ENCODE measurements at places on chromosomes 11 and 22.
A peak's percentile ranks its signal among the peaks of the same experiment; 100 is the strongest.

GRCh38 chr11:134425413-134425812 is 13.4 kb upstream of the B3GAT1 start:
- no peak for DNase-seq

DNA sequence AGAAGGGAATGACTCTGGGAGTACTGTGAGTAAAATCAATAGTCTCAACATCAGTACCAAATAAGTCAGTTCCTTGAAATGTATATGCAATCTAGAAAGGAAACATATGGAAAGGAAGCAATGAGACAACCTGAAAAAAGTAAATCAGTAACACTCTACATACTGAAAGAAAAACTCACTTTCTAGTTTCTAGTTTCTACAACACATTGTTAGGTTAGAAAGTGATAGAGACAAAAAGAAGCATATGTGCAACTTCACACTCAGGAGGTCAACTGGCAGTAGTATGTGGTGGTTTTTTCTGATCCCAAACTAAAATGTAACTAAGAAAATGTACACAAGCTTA is 156.5 kb upstream of the SOX6 start:
- DNase-seq = no peak

DNA sequence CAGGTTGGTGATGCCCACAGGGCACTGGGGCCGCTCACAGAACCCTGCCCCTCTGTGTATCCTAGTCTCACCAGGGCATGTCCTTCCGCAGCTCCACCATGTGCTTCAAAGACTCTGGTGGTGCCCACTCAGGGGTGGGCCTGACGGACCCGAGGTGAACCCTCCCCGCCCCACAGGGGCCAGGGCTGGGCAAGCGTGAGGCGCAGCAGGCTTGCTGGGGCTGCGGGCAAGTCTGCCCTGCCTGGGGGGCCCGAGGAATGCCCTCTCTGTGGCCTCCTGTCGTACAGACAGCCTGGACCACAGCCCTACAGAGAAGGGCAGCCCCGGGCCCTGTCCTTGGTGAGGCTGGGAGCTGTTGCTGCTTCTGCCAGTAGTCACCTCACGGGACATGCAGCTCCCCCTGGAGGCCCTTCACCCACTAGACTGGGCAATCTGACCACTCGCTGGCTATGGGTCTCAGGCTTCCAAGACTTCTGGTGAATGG is 40.2 kb downstream of the TBX1 start:
- no peak for DNase-seq

- no peak for DNase-seq
These were observed 46.0 kb upstream of the HIPK3 start for GRCh38 chr11:33211153-33211552.

GRCh38 chr11:72665911-72666472 is 8.2 kb downstream of the PDE2A start:
- no peak for DNase-seq

GRCh38 chr22:49007013-49007653 is 820.5 kb downstream of the BRD1 start:
- DNase-seq = no peak

- no peak for DNase-seq
These were observed 3.4 kb upstream of the DPP3 start for GRCh38 chr11:66476841-66477251.

- DNase-seq = no peak
These were observed 27.7 kb downstream of the TYR start for GRCh38 chr11:89205378-89205777.

DNA sequence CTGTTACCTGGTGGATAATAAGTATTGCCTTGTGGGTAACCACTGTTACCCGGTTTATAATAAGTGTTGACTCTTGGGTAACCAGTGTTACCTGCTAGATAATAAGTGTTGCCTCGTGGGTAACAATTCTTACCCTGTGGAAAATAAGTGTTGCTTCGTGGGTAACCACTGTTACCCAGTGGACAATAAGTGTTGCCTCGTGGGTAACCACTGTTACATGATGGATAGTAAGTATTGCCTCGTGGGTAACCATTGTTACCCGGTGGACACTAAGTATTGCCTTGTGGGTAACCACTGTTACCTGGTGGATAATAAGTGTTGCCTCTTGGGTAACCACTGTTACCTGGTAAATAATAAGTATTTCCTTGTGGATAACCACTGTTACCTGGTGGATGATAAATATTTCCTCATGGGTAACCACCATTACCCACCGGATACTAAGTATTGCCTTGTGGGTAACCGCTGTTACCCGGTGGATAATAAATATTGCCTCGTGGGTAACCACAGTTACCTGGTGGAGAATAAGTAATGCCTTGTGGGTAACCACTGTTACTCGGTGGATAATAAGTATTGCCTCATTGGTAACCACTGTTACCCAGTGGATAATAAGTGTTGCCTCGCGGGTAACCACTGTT is 8.7 kb upstream of the NXPE4 start:
- DNase-seq = no peak

- no peak for DNase-seq
These were observed 1.1 kb downstream of the CABP7 start for GRCh38 chr22:29720811-29721323.

DNA sequence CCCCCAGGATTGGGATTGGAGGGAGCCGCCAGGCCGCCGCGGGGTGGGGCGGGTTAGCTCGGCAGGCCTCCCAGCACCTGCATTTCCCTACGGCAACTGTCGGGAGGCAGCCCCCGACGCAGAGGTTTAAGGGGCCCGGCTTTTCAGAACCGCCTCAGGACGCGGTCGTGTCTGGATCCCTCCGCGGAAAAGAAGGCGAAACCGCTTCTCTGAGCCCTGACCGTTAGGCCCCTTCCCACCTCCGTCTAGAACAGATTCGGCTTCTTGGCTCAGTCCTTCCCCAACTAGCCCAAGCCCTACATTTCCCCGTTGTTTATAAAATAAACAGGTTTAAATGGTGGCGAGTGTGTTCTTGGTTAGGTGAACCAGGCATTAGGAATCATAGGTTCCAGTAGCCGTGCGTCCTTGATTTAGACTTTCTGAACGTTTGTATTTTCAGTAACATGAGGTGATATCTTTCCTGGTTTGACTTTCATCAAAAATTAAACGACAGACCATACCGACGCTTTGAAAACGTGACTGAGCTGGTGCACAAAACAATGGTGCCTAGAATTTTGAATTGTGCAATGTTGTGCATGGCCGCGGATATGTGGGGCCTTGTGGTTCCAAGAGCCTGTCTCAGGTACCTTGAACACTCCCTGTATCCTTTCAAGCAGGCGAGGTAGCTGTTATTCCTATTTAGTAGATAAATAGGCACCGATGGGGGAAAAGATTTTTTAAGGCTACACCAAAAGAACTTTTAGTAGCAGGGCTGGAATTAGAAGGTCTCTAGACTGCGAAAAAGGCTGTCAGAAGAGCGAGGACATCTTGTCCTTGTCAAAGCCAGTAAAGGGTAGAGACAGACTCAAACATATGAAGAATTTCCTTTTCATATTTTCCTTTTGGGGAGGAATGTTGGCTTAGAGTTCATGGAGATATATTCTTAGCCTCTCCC is 1.2 kb upstream of the HSPA8 start:
- DNase-seq = peak; percentile 52

GRCh38 chr11:58625826-58626460 is 3.5 kb downstream of the CNTF start:
- no peak for DNase-seq

- no peak for DNase-seq
These were observed 1.4 kb downstream of the GSTT4 start for GRCh38 chr22:24003887-24004286.

- DNase-seq = no peak
These were observed 260.4 kb downstream of the TMEM135 start for GRCh38 chr11:87298155-87298554.

DNA sequence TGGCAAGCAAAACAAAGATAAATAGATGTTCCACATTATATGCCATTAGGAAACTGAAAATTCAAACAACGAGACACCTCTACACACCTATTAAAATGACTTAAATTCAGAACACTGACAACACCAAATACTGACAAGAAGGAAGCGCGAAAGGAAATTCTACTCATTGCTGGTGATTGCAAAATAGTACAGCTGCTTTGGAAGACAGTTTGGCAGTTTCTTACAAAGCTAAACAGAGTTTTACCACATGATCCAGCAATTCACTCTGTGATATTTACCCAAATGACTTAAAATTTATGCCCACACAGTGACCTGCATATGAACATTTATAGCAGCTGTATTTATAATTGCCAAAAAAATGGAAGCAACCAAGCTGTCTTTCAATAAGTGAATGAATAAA is 232.6 kb downstream of the CASP12 start:
- DNase-seq = no peak

All from transverse colon (tissue), 4 donors.